ENCODE measurements at places on chromosomes 7 and 10. TPM values are rescaled to one million over a fixed set of nuclear protein-coding genes. Genes with fewer than 3 reads are reported as not detected.

ITGB8 gene
- total RNA-seq, result 9.3 TPM

ING3 gene
- total RNA-seq, result 14.1 TPM

CDK1 gene
- 131 TPM for total RNA-seq

OPALIN gene
- total RNA-seq, result not detected

SLC26A5 gene
- total RNA-seq, result not detected

RNF32 gene
- 1.8 TPM for total RNA-seq

ACSM6 gene
- not detected for total RNA-seq

THNSL1 gene
- total RNA-seq, result 7.3 TPM

LBX1 gene
- 2.0 TPM for total RNA-seq

DGKI gene
- 0.12 TPM for total RNA-seq

LDB3 gene
- not detected for total RNA-seq

MLXIPL gene
- not detected for total RNA-seq

NEBL gene
- 0.07 TPM for total RNA-seq

AGR2 gene
- total RNA-seq, result not detected

ST8SIA6 gene
- total RNA-seq, result not detected

UFSP1 gene
- total RNA-seq, result 6.8 TPM

SLC29A4 gene
- 4.4 TPM for total RNA-seq

UCMA gene
- not detected for total RNA-seq

FMC1 gene
- 0.25 TPM for total RNA-seq

GATA3 gene
- not detected for total RNA-seq

AKR1E2 gene
- total RNA-seq, result 0.37 TPM

LANCL2 gene
- 25.6 TPM for total RNA-seq

SKIDA1 gene
- total RNA-seq, result 3.1 TPM

POLR2J2 gene
- total RNA-seq, result not detected

LHFPL3 gene
- total RNA-seq, result not detected

MCM10 gene
- total RNA-seq, result 27.8 TPM

EEPD1 gene
- total RNA-seq, result 0.35 TPM

HYAL4 gene
- not detected for total RNA-seq
